ENCODE measurements at places on chromosomes 1 and 21.

DNA sequence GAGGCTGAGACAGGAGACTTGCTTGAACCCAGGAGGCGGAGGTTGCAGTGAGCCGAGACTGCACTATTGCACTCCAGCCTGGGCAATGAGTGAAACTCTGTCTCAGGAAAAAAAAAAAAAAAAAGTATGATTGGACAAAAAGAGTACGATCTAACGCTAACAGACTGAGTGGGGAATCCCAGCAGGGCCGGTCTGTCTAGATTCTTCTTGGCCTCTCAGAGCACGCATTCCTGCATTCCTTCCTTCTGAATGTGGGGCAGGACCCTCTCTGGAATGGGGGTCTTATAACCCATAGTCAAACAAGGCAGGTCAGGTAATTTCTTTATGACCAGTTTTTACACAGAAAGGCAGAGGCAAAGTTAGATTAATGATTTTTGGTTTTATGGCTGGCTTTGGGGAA lies 92.0 kb upstream of the PPM1J start:
- no peak for DNase-seq

DNA sequence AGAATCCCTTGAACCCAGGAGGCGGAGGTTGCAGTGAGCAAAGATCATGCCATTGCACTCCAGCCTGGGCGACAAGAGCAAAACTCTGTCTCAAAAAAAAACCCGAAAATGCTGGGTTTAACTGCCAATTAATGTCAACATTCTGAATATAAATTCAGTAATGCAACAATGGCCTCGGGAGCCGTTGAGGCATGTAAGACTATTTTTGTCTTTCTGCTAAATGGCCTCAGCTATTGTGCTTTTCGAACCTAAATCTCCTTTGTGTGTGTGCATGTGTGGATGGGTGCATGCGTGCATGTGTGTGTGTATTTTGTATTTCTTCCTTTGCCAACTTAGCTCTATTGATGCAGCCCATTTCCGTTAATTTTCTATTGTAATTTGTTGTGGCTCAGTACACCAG lies 31.6 kb downstream of the CLIC4 start:
- no peak for DNase-seq

DNA sequence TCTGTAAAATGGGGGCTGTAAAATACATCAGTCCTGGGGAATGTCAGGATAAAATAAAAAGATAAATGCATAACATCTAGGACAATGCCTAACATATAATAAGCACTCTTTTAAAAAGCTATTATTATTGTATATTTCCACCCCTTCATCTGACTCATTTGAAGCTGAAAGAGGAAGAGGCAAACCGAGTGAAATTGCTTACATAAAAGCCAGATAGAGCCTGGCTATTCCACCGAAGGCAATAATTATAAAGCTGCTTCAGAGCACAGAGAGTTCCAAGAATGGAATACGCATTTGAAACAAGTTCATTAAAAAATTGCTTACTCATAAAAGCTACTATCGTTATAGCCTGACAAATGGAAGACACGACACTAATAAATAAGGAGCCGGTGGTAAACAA lies 186.1 kb upstream of the CAMK1G start:
- DNase-seq, result no peak

- DNase-seq, result no peak
These were observed 62.1 kb downstream of the DOP1B start for GRCh38 chr21:36218691-36219090.

- no peak for DNase-seq
These were observed 32.1 kb downstream of the LRP8 start for GRCh38 chr1:53295726-53296116.

- DNase-seq, result no peak
These were observed 36.2 kb downstream of the ACOT7 start for GRCh38 chr1:6357243-6357936.

DNA sequence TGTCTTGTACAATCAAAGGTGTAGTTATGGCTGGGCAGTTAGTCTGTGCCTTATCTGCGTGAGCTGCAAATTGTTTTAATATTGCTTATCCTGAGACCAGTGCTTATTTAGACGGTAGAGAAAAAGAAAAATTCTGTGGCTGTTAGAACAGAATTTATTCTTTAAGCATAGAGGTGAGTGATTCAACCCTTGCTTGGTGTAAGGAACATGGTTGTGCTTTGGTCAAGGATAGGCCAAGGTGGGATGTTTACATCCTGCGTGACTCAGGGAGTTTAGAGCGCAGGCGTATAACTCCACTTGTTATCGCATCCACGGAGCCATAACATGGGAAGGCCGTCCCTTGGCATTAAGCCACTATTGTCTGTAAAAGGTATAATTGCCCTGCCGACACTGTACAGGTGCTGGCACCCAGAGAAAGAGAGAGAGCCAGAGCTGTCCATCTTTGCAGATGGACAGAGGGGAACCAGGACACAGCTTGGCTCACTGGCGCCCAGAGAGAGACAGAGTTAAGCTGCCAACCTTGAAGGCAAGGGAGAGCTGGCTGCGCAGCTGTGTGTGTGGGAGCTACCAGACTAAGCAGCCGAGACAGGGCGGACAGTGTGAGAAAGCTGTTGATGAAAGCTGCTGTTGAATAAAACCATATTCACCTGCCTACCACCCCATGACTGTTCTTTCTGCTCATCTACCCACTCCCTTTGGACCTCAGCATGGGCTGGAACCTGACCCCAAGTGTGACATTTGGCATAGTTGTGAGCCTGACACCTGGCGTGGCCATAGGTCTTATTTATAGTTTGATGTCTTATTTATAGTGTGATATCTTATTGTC lies 200.4 kb downstream of the DYRK1A start:
- DNase-seq, result peak; percentile 28

DNA sequence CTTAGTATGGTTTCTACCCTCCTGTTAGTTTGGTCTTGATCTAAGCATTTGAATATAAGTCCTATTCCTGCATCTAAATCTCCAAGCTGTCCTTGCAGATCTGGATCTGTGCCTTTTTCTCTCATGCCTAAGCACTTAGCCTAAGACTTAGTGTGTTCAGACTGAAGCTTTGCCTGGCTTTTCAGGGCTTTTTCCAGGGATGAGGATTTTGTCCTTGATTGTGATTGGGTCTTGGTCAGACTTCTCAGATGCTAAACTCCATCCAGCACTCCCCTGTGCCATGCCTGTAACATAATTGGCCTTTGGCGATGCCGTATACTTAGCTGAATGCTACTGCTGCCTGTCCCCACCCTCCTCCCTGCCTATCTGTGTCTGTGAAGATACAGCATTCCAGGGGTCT lies 98.1 kb upstream of the NRIP1 start:
- DNase-seq, result no peak

GRCh38 chr1:154703170-154703569 lies 95.2 kb upstream of the ADAR start:
- no peak for DNase-seq

GRCh38 chr1:86823821-86824500 lies 90.0 kb downstream of the SELENOF start:
- no peak for DNase-seq

All from SJSA1 (cell line).